Skeletal muscle cell (primary cell): ENCODE measurements at places on chromosomes 11 and 22.
A peak's percentile ranks its signal among the peaks of the same experiment; 100 is the strongest.

DNA sequence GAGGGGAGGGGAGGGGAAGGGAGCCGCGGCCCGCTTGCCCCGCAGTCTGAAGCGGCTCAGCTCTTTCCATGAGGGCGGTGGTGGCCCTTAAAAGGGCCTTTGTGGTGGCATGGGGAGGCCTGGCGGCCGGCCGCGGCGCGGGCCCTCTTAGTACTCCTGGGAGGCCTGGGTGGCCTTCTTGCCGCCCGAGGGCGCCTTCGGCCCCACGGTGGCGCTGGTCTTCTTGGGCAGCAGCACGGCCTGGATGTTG, 6.9 kb downstream of the DPAGT1 start:
- peak; percentile 54 for DNase-seq

DNA sequence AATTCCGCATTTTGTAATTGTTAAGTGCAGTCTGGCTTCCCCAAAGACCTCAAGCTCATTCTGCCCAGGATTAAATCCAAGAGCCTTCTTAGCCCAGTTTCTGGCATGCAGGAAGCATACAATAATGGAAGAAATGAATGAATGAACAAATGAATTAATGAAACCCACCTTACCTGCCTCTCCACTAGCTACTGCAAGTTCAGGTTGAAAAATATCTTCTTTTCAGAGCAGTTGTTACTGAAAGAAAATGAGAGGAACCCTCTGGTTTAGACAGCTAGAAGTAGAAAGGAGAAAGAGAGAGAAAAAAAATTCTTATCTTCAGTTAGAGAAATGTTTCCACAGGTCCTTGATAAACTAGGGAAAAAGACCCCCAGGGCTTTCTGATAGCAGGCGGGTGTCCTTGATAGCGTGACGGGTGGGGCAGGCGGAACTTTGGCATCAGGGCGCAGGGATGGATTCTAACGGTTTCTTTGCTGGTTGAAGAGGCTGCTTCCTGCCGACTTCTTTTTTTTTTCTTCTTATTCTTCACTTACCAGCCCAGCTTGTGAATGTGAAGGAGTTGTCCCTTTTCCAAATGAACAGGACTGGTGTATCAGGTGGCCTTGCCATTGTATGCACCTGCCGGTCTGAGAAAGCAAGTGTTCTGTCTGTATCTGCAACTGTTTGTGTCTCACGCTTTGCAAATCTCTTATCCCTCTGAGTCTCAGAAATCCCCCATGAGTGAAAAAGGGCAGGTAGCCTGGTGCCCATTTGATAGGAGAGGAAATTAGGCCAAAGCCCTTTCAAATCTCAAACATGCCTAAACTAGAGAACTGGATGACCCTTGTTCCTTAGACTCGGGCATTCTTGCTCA, 10.0 kb downstream of the LMO2 start:
- DNase-seq: no peak

DNA sequence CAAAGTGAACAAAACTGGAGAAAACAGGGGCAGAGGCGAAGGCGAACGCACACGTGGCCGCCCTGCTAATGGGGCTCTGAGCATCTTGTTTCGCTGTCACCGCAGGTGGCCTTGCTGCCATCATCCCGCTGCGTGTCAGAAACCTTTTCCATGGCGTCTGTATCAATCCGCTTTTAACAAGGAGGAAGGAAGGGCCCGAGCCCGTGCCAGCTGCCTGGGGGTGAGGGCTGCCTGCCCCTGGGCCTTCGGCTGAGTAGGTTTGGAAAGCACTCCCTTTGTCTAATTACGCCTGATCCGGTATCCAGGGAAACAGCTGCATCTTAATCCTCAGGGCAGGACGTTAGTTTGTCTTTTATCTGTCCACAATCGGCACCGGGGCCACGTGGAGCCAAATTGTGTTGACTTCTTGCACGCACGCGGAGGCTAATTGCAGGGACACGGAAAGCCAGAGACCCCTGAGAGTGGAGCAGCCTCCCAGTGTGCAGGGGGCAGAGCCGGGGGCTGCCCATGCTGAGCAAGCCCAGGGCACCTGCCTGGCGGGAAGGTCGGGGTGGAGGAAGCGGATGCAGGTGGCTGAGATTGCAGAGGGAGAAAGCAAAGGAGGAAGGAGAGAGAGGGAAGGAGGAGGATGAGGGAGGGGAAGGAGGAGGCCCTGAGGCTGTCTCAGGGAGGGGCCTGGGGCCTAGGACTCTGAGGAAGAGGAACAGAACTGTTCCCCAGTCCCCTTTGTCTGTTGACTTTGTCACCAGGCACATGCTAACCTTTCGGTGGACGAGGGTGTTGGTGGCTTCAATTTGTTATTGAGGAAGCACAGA, 19.2 kb upstream of the TH start:
- no peak for DNase-seq

DNA sequence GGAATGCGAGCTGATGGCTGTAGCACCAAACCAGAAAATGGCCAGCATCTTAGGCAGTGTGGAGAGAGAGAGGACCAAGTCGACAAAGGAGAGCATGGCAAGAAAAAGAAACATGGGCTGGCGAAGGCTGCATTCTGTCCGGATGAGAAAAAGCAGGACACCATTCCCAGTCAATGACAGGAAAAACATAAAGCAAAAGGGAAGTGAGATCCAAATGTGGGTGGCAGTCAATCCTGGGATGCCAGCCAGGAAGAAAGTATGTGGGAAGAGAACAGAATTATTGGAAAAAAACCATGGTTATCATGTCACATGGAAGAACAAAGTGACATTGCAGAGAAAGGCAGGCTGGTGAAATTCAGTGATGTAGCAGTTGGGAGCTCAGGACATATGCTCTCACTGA, 36.9 kb upstream of the OR56A1 start:
- DNase-seq: no peak

DNA sequence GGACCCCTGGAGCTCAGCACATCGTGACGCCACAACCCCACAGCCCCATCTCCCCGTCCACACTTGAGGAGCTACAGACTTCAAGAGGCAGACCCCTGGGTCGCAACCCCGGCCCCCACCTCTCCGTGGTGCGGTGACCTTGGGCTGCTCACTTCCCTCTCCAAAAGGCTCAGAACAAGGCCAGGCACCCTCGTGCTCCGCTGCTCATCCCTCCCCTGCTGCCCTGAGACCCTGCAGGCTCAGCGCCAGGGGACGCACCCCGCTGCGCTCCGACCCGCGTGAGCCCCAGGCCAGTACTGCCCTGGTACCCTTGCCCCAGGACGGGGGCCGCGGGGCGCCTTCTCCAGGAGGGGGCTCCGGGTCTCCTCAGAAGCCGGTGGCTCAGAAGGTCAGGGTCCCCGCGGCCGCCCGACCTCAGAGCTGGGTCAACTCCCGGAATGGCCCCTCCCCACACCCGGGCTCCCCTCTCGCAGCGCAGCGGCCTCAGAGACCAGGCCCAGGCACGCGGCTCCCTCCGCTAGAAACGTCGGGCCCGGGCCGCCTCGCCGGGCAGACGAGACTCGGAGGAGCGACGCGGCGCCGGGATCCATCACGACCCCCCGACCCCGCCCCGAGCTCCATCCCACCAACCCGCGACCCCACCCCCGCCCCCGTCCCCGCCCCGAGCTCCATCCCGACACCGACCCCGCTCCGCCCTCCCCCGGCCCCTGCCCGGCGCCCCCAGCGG, 563 bp downstream of the GATD1 start:
- DNase-seq: no peak

DNA sequence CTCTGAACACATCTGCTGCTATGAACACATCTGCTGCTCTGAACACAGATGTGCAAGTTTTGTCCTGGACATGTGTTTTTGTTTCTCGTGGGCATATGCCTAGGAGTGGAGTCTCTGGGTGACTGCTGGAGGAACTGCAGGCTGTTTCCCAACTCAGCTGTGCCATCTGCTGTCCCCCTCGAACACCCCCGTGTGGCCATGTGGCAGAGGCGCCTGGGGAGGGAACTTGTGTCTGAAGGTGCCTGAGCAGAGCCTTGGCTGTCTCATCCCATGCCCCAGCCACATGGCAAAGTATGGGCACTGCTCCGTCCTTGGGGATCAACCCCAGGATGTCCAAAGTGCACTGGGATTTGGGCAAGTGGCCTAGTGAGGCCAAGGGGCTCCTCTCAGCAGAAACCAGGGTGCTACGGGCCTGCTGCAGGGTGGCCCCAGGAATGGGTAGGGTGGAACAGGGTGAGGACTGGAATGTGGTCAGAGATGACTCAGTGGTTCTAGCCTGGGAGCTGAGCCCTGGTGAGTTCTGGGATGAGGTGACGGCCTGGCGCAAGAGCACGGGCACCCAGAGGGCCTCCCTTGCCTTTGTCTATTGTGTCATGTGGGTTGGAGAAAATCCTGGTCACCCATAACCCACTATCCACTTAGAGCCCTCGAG, 14.7 kb downstream of the GATD1 start:
- no peak for DNase-seq

- DNase-seq: no peak
Measured at GRCh38 chr11:121904148-121904547, 211.9 kb downstream of the BLID start.

- DNase-seq: no peak
Measured at GRCh38 chr11:123406441-123407129, 23.5 kb upstream of the GRAMD1B start.

DNA sequence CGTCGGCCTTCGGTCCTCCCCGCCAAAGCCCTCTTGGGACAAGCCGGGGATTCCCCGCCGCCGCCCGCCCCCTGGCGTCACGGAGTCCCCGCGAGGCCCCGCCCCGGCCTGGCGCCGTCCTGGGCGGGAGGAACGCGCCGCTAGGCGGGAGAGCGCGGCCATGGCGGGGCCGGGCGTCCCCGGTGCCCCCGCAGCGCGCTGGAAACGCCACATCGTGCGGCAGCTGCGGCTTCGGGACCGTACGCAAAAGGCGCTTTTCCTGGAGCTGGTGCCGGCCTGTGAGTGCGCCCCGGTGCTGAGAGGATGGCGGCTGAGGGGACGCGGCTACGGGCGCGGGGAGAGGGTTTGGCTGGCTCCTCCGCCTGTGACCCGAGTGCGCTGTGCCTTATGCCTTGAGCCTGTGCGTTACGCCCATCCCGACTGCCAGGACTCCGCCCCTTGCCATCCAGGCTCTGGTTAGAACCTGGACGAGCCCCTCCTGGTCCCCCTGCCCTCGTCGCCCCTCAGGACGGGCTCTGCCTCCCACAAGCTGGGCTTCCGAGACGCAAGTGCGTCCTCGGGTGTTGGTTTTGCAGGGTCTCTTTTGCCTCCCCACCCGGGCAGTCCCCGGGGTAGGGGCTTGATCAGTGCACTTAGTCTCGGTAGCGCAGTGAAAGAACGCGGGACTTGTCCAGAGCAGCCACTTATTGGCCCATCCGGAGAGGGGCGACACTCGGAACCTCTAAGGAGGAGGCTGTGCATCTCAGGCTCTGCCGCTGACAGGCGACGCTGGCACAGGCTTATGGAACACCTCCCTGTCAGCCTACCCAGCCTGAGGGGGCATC, at the start of gene ATG16L2:
ATG16L2 (plus strand) TSS at position 126 of the 824 bp plus-strand sequence; CDS start at position 161, 35 bp downstream.
- peak; percentile 44 for DNase-seq

GRCh38 chr11:2094354-2095197, 44.6 kb downstream of the IGF2 start:
- DNase-seq: no peak

DNA sequence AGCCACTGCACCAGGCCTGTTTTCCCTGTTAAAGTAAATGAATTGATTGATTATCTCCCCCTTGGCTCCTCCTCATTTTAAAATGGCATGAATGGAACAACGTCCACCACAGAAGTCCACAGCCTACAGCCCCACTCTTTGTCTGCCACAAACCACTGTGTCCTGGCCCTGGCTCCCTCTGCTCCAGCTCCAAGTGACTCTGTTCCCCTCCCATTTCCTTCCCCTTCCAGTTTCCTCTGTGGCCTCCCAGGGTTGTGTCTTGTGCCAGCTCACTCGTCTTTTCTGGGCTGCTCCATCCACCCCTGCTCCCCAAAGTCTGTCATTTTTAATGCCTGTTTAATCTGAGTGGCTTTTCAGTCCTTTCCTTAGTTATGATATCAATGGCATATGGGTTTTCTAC, 52.4 kb upstream of the CD5 start:
- DNase-seq: no peak

DNA sequence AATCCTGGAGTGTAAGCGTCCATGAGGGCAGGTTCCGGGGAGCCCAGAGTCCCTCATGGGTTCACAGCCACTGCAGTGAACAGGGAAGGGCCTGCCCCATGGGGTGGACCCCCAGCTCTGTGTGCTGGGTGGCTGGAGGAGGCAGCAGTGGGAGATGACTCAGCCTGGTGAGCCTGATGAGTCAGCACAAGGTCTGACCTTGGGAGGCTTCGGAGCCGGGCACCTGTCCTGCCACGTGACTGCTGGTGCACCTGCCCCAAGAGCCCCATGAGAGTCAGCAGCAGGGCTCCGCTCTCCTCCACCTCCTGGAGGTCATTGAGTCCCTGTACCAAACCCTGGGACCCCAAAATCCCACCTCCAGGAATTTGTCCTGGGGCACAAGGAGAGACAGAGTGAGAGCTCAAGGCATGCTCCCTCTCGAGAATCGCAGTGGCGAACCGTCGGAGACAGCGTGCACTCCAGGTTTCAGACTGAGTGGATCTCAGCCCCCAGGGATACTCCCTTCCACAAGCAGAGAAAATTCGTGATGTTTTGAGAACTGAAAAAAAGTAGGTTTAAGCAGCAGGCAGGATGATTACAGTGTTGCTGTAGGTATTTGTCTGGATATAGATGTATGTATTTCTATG, 1221.7 kb downstream of the BRD1 start:
- no peak for DNase-seq

GRCh38 chr11:4059424-4059823, 35.2 kb upstream of the RRM1 start:
- no peak for DNase-seq

DNA sequence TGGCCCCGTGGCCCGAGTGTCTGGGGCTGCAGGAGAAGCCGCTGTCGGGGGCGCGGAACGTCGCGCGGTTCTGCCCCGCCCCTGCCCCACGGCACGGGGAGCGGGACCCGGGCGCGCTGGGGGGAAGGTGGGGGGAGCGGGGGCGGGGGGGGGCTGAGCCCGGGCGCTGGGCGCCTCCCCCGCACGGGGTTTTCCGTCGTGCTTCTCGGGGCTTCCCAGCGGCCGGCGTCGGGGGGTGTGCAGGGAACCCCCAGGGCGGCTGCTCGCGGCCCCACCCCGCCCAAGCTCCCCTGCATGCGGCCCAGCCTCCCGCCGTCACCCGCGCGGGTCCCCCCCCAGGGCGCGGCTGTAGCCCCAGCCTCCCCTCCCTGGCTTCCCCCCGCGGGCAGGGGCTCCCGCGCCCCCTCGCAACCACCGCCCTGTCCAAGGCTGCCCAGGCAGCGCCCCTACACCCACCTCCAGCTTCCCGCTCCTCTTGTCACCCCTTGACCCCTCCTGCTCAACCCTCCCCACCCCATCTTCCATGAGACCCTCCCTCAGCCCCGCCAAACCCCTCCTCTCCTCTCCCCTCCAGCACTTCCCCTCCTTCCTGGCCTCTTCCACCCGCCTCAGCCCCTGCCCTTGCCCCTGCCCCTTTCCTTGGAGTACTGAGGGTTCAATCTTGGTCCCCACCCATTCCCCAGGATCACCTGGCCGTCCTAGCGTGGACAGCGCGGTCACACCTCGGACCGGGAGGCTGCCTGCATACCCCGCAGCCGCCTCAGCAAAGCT, 1.7 kb downstream of the IL17REL start:
- no peak for DNase-seq

- no peak for DNase-seq
Measured at GRCh38 chr11:31804312-31805036, 6.6 kb downstream of the PAX6 start.

DNA sequence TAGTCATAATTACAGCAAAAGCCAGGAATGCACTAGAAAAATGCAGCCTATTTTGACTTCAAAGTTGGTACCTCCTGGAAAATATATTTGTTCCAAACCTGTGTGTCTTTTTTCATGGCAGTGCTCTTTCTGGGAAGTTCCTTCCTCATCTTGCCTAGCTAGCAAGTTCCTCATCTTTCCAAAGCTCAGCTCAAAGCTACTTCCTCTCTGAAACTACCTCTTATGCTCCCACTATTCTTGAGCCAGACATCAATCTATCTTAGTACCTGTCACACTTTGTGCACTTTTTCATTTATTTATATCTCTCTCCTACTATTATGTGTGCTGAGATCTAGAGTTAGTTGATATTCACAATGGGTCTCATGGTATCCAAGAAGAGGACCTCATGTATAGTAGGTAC, 191.6 kb upstream of the CCDC90B start:
- no peak for DNase-seq
